ENCODE measurements at places on chromosomes 16 and 17. TPM values are rescaled to one million over a fixed set of nuclear protein-coding genes. Genes with fewer than 3 reads are reported as not detected.

Gene PABPN1L
- total RNA-seq: not detected

Gene MRM1
- 3.1 TPM for total RNA-seq

Gene JPH3
- 68.2 TPM for total RNA-seq

Gene BAIAP3
- 9.1 TPM for total RNA-seq

Gene HLF
- total RNA-seq: 19.7 TPM

Gene C16orf86
- total RNA-seq: 1.3 TPM

Gene TMEM92
- total RNA-seq: not detected

Gene PIK3R6
- 0.94 TPM for total RNA-seq

Gene CTRB2
- not detected for total RNA-seq

Gene KRTAP4-3
- not detected for total RNA-seq

Gene ACBD4
- total RNA-seq: 3.4 TPM

Gene FGF11
- total RNA-seq: 13.1 TPM

Gene DRC7
- 0.31 TPM for total RNA-seq

Gene C16orf82
- not detected for total RNA-seq

Gene FAM171A2
- 61.0 TPM for total RNA-seq

Gene DNAH17
- 0.31 TPM for total RNA-seq

Gene WFIKKN2
- total RNA-seq: 1.3 TPM

Gene C17orf113
- total RNA-seq: 4.7 TPM

Gene ADORA2B
- total RNA-seq: 3.1 TPM

Gene CLEC19A
- total RNA-seq: 0.31 TPM

Gene TBC1D3C
- 1.9 TPM for total RNA-seq

Gene ZCCHC14
- 66.7 TPM for total RNA-seq

Gene TP53TG3
- total RNA-seq: not detected

Gene KIF2B
- not detected for total RNA-seq

Gene BFAR
- total RNA-seq: 63.5 TPM

Data from parietal lobe (tissue), 2 donors.